Stimulated activated CD4-positive, alpha-beta T cell treated with anti-CD3 and anti-CD28 coated beads, Interleukin-1b, Interleukin-23, amount 100 ng/mL, for 1 hour (primary cell): ENCODE measurements at places on chromosomes 2 and 18.

DNA sequence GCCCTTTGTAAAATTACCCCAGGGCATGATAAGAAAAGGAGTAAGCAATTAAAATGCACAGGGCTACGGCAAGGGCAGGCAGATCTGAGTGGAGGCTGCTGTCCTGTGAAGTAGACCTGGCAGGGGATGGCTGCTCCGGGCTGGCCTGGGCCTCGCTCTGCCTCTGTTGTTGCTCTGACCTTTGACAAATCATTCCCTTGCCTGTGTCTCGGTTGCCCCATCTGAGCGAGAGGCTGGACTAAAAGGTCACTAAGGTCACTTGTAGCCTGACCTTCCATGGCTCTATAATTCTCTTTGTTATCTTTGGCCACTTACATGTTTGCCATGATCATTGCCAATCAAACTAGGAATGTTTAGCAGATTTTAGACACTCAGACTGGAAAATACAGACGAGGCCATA, 118.1 kb downstream of the KLHL29 start:
- DNase-seq, result no peak

GRCh38 chr2:50582164-50582563, 449.8 kb downstream of the NRXN1 start:
- DNase-seq, result no peak

DNA sequence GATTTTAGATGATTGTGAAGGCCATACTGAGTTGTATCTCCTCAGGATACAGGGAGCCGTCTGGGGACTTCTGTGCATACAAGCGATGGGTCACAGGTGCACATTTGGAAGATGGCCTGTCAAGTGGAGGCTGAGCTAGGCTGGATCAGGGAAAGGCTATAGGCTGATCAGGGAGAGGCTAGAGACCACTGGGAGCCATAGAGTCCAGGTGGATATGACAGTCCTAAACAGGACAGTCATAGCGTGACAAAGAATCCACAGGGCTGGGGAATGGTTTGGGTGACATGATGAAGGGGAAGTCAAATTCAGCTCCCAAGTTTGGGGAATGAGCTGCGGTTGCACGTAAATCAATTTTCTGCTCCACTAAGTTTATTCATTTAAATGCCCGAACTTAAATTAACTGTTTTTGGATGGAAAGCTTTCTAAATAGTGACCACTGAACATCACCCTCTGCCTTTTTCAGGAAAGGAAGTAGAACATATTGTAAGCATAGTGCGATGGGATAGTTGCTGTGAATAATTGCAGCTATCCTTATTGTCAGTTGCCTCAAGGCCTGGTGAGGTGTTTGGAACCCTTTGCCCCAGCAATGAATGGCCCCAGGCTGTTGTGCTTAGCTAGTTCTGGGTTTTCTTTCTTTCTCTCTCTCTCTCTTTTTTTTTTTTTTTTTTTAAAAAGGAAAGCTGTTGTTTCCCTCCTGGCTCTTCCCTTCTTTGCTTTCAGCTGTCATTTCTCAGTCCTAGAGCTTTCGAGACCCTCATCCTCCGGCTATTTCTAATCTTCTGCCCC, 50.5 kb downstream of the KLHL29 start:
- no peak for DNase-seq

DNA sequence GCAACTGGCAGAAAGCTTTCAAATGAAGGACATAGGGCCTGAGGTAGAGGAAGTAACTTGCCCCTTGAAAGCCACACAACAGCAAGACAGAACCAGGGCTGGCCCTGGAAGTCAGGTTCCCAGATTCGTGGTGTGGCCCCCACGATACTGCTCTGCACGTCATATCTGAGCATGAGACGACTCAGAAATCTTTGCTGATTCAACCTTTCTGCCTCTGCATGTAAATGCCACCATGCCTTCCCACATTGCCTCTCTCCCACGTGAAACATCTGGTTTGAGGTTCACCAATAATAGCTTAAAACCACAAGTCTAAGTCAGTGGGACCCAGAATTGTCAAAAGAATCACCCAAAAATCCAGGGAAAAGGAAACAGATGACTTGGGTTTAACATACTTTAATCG, 214.0 kb upstream of the TRIB2 start:
- DNase-seq, result no peak

DNA sequence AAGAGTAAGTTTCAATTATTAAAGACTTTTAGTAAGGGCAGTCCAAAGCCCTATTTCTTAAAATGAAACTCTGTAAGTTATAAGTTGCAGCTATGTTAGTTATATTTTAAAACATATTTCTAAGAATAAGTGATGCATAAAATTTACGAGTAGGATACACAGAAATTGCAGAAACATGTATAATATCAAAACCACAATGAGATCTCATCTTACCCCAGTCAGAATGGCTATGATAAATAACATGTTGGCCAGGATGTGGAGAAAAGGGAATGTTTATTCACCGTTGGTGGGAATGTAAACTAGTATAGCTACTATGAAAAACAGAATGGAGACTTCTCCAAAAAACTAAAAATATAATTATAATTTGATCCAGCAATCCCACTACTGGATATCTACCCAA, 201.2 kb downstream of the CBLN2 start:
- DNase-seq, result no peak

GRCh38 chr18:11767935-11768334, 78.9 kb downstream of the GNAL start:
- DNase-seq, result no peak

GRCh38 chr2:30679426-30680088, 127.7 kb downstream of the CAPN13 start:
- DNase-seq, result no peak
